ENCODE measurements at places on chromosomes 2 and 18. TPM values are rescaled to one million over a fixed set of nuclear protein-coding genes. Genes with fewer than 3 reads are reported as not detected.
A peak's percentile ranks its signal among the peaks of the same experiment; 100 is the strongest.

DNA sequence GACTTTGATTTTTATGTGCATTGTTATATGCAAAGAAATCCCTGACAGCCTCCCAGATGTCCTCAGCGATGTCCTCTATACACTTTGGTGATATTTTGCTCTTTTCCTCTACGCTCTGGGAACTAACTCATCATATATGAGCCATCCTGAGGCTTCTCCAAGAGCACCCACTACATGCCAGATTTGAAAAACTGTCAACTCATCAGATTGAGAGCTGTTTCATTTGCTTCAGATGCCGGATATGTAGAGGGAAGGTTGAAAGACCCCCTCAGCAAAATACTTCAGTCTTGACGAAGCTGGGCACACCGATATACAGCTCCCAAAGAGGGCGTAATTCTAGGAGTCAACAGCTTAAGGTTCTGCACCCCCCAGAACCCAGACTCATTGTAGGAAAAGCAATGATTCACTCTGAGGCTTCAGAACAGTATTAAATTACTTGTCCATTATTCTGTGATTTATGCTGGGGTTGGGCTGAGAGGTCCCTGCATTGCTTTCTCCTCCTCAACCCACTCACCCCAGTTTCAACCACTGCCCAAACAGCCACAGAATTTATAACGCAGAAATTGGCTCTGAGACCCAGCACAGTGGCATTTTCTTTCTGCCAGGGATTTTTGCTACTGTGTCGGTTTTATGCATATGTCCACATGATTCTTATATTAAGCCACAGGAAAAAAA is 341.8 kb downstream of the ALK start:
- H3K27me3 ChIP-seq, result no peaks in the 10 kb centered on the region
- H3K4me1 ChIP-seq, result no peaks in the 10 kb centered on the region
- H3K4me3 ChIP-seq, result no peak overlapping the region
- no peak for DNase-seq
- no peaks in the 10 kb centered on the region for H3K36me3 ChIP-seq
- no peak overlapping the region for H3K27ac ChIP-seq

LAMA1 gene
- total RNA-seq, result 4.2 TPM

DNA sequence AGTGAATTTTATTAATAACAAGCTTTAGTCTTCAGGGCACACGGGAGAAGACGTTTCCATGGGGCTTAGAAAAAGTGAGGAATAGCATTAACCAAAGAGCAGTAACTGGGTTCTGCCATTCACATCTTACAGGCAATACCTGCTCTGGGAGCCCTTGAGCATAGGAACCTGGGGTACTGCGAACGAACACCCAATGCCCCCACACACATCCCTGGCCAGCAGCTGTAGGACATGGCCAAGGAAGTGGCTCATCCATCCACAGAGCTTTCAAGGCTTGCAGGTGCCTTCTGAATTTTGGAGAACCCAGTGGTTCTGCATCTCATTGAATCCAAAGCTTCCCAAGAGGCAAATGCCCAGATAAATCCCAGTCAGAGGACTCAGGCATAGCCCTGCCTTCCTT is 152.2 kb downstream of the MYT1L start:
- H3K27me3 ChIP-seq, result no peaks in the 10 kb centered on the region
- no peak overlapping the region for H3K4me3 ChIP-seq
- H3K27ac ChIP-seq, result no peak overlapping the region
- peaks cover 7% of the 10 kb centered on the region for H3K4me1 ChIP-seq

MALL gene
- 13.3 TPM for total RNA-seq

DNA sequence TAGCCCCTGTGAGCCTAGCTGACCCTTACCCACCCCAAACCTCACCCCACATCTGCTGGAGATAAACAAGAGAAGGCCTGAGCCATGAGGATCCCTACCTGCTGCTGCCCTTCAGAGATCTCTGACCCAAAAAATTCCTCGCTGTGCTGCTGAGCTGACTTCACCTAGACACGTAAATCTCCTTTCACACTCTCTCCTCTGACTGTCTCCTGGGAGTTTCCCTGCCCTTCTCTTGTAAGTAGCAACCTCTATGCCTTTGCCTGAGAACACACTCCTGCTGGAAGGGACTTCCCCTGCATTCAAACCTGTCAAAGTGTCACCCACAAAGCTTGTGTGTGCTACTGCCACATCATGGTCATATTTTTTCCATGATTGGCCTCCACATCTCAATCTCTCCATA is 134.2 kb upstream of the NOL4 start:
- no peak for DNase-seq
- no peaks in the 10 kb centered on the region for H3K36me3 ChIP-seq
- H3K27me3 ChIP-seq, result no peaks in the 10 kb centered on the region
- H3K27ac ChIP-seq, result no peak overlapping the region
- H3K4me3 ChIP-seq, result no peak overlapping the region
- H3K4me1 ChIP-seq, result no peaks in the 10 kb centered on the region

ANKRD30BL gene
- total RNA-seq, result not detected

DNA sequence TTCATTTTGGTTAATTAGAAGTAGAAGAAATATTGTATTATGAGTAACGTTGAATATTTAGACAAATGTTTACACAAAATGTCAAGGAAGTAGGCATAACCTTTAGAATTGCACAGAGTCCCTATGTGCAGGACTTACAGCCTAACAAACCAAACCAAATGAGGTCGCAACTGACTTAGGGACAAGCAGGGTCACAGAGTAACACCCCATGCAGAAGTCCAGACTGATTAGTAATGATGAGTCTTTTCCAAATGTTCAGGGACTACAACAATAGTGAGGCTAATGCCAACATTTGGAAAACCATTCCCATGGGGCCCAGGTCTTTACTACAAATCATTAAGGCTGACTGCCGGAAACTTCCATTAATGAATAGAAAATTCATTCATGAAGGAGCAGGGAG is 452.5 kb upstream of the CHAC2 start:
- no peaks in the 10 kb centered on the region for H3K27me3 ChIP-seq
- H3K27ac ChIP-seq, result no peak overlapping the region
- H3K36me3 ChIP-seq, result no peaks in the 10 kb centered on the region
- no peaks in the 10 kb centered on the region for H3K4me1 ChIP-seq

GRCh38 chr2:54675738-54676137 is 47.7 kb upstream of the EML6 start:
- H3K27ac ChIP-seq, result peak overlapping the region; percentile 60
- no peaks in the 10 kb centered on the region for H3K36me3 ChIP-seq
- no peaks in the 10 kb centered on the region for H3K27me3 ChIP-seq
- H3K4me1 ChIP-seq, result peaks cover 46% of the 10 kb centered on the region
- no peak overlapping the region for H3K4me3 ChIP-seq
- DNase-seq, result peak; percentile 96

DNA sequence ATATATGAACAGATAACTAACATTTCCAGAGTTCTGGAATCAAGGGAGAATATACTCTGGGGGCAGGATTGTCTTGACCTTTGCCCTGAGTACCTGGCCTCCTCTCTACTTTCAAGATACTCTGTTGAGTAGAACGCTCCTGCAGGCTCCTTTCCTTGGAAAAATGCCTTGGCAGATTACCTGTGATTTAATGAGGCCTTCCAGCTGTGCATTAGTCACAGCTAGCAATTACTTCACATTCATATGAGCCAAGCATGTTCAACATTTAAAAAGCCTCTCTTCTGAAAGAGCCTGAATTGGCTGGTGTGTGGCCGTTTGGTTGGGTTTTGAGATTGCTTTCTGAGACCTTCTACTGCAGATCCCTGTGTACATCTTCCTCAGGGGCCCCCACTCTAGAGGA is 142.2 kb downstream of the PLCL1 start:
- H3K27ac ChIP-seq, result no peak overlapping the region
- no peak for DNase-seq
- H3K4me1 ChIP-seq, result peaks cover 11% of the 10 kb centered on the region
- no peaks in the 10 kb centered on the region for H3K36me3 ChIP-seq

GRCh38 chr2:1625281-1626001 is 118.9 kb downstream of the PXDN start:
- peaks cover 28% of the 10 kb centered on the region for H3K4me1 ChIP-seq
- H3K36me3 ChIP-seq, result no peaks in the 10 kb centered on the region
- H3K4me3 ChIP-seq, result no peak overlapping the region
- H3K27ac ChIP-seq, result no peak overlapping the region
- H3K27me3 ChIP-seq, result no peaks in the 10 kb centered on the region

- H3K27ac ChIP-seq, result no peak overlapping the region
- DNase-seq, result no peak
- H3K27me3 ChIP-seq, result no peaks in the 10 kb centered on the region
- H3K4me1 ChIP-seq, result no peaks in the 10 kb centered on the region
Observed at GRCh38 chr2:239544918-239545465, 144.2 kb upstream of the HDAC4 start.

DNA sequence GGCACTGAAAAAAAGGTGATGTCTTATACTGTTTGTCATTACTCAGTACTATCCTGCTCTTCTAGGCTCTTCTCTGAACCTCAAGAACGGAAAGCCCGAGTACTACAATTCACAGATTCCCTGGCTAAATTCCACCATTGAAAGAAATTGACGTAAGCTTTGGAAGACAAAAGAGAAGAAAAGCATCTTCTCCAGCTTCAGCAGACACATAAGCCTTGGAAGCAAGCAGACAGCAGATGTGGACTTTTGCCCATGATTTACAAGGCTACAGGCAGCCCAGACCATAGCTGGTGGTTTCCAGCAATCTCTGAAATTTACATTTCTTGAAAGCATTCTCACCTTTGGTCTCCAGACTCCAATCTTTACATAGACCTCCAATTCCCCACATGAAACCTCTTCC is 289.0 kb downstream of the C1D start:
- H3K4me1 ChIP-seq, result peaks cover 14% of the 10 kb centered on the region
- DNase-seq, result no peak
- no peak overlapping the region for H3K27ac ChIP-seq
- H3K27me3 ChIP-seq, result no peaks in the 10 kb centered on the region
- H3K4me3 ChIP-seq, result no peak overlapping the region

DNA sequence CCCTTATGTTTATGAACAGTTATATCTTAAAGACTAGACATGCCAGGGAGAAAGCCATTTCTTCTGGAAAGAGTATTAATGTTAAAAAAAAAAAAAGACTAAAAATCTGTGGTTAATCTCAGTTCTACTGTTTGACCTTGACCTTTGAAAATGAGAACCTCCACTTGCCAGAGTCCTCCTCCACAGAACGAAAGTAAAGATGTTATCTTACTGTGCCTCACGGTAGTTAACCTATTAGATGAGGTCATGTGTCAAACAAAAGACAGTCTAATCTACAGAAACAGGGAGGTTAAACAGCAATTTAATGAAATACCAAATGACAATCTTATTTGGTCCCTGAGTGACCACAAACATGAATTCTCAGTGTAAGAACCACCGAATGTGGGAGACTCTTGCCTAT is 51.2 kb downstream of the SLC14A2 start:
- peaks cover 46% of the 10 kb centered on the region for H3K4me1 ChIP-seq
- H3K4me3 ChIP-seq, result no peak overlapping the region
- H3K27me3 ChIP-seq, result no peaks in the 10 kb centered on the region
- H3K36me3 ChIP-seq, result no peaks in the 10 kb centered on the region
- DNase-seq, result no peak

TIGD1 gene
- 6.7 TPM for total RNA-seq

NGEF gene
- total RNA-seq, result 0.11 TPM

- H3K27me3 ChIP-seq, result no peaks in the 10 kb centered on the region
- DNase-seq, result no peak
- H3K4me3 ChIP-seq, result no peak overlapping the region
- no peak overlapping the region for H3K27ac ChIP-seq
- no peaks in the 10 kb centered on the region for H3K36me3 ChIP-seq
Observed at GRCh38 chr18:44765456-44765855, 84.8 kb downstream of the SETBP1 start.

DNA sequence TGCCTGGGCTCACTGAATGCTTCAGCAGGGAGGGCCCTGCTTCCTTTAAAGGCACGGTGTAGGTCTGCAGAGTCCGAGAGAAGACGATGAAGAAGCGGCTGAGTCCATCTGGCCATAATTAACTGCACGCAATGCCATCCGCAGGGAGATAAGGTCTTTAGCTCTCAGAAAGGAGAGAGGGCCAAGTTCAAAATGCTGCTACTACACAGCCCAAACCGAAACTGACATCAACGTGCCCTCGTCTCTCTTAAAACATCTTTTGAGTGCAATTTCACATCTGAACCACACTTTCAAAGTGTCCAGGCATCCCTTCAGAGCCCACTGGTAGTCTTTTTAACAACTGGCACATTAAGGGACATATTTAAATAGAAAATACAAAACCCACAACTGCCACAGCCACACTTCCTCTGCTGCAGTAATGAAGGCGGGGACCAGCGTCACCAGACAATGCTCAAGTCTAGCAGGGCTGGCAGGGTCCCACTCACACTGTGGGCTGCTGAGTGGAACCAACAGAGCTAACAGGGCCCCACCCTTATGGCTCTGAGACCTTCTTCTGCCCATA is 35.8 kb downstream of the ST3GAL5 start:
- DNase-seq, result peak; percentile 27
- peak overlapping the region; percentile 42 for H3K27ac ChIP-seq
- H3K4me1 ChIP-seq, result peaks cover 15% of the 10 kb centered on the region
- no peaks in the 10 kb centered on the region for H3K27me3 ChIP-seq
- no peak overlapping the region for H3K4me3 ChIP-seq
- H3K36me3 ChIP-seq, result peaks cover 24% of the 10 kb centered on the region
